ENCODE measurements at places on chromosomes 7 and 10. TPM values are rescaled to one million over a fixed set of nuclear protein-coding genes. Genes with fewer than 3 reads are reported as not detected.

GRCh38 chr10:113187063-113187777 is 237.2 kb downstream of the TCF7L2 start:
- DNase-seq: no peak

DNA sequence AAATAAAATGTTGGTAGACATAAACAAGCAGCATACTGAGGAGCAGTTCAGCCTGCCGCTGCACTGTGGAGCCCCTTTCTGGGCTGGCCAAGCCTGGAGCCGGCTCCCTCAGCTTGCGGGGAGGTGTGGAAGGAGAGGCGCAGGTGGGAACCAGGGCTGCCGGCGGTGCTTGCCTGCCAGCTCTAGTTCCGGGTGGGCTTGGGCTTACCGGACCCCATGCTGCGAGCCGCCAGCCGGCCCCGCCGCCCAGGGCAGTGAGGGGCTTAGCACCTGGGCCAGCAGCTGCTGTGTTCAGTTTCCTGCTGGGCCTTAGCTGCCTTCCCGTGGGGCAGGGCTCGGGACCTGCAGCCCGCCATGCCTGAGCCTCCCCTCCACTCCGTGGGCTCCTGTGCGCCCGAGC is 672.9 kb upstream of the POM121L12 start:
- no peak for DNase-seq

The IFRD1 gene
- 244 TPM for total RNA-seq

The PCDH15 gene
- not detected for total RNA-seq

The EIF5AL1 gene
- total RNA-seq: 0.14 TPM
